ENCODE measurements at places on chromosomes 2 and 18.

- no peak for DNase-seq
These were observed 136.5 kb upstream of the NFATC1 start for GRCh38 chr18:79259218-79259617.

- no peak for DNase-seq
These were observed 264.0 kb upstream of the CXCR4 start for GRCh38 chr2:136381722-136382633.

GRCh38 chr2:9740382-9741073 lies 102.7 kb upstream of the TAF1B start:
- DNase-seq: peak; percentile 65

DNA sequence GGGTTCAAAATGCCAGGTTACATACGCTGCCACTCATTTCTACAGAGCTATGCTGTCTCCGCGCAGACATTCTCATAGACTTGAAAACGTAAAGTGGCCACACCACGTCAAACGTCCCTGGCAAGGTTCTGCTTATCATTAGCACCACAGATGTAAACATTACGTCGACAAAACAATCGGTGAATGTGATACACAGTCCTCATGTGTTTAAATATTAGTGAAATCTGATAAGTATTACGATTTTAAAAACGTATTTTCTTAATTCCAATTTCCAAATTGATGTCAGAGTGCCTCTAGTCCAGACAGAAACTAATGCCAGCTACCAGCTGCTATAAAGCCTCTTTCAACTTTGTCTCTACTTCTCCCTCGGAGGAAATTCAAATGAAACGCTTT lies 1.2 kb downstream of the STK17B start:
- DNase-seq: no peak

DNA sequence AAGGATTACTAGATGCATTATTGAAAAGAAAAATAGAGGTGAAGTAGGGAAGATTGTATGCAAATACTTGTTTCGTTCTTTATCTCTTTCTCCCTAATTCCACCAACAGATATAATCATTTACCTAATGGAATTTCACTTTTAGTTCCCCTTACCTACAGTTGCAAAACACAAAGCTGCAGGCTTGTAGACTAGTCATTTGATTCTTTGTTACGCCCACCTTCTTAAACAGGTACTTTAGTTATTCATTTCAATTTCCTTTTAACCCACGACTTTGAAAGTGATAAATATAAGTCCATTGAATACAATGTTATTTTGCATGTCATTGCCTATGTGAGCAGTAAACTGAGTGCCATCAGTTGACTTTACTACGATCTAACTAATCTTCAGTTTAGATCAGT lies 3.9 kb upstream of the HRH4 start:
- DNase-seq: no peak

DNA sequence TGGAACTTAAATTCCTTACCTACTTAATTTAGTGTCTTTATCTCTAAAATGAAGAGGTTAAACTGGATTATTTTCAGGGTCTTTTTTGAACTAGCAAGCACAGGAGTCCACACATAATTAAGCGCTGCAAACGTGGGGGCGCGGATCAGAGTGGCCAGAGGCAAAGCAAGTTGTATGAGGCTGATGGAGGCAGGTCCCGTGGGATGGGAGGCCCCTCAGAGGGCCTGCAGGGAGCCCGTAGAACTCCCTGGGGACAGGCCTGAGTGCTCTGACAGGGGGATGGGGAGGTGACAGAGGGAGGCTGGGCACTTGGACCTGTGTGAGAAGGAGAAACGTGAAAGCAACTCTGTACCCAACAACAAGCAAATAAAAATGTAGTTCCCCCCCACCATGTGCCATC lies 177.8 kb downstream of the ACKR3 start:
- DNase-seq: no peak

- no peak for DNase-seq
These were observed 6.0 kb upstream of the PRKD3 start for GRCh38 chr2:37330681-37331080.

DNA sequence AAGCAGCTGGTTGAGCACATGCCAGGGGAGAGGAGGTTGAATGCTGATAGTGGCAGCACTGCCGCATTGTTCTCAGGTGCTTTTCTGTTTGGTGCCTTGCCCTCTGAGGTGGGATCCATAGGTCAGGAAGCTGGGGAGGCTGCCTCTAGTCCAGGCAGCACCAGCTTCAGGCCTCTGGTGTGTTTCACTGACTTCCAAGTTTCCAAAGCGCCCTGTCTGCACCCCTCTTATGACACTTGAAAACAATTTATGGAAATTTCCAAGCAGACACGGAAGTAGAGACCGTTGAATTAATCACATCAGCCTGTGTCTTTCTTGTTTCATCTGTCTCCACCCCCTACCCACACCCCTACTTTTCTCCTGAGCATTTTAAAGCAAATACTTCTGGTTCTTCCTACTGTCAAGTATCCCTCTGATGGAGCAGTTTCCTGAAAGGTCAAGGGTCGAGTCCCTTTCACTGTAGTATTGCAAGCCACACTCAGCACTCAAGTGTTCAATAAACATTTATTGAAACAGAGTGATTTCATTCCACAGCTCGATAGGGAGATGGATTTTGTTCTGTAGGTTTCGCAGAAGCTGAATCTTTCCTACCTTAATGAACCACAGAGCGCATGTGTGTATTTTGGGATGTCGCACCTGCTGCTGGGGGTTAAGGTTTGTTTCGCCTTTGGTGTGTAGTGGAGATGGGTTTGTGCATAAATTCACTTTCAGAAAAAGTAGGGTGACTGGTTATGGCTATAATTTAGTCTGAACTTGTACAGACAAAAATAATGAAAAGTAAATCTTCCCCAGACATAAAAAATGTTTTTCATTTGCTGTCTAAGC lies 21.4 kb downstream of the DGKD start:
- no peak for DNase-seq

- DNase-seq: no peak
These were observed 159.4 kb downstream of the UBE2E3 start for GRCh38 chr2:181139831-181140230.

GRCh38 chr2:28274911-28275685 lies 117.6 kb upstream of the FOSL2 start:
- peak; percentile 47 for DNase-seq

- no peak for DNase-seq
These were observed 63.3 kb downstream of the MDH1 start for GRCh38 chr2:63651861-63652651.

DNA sequence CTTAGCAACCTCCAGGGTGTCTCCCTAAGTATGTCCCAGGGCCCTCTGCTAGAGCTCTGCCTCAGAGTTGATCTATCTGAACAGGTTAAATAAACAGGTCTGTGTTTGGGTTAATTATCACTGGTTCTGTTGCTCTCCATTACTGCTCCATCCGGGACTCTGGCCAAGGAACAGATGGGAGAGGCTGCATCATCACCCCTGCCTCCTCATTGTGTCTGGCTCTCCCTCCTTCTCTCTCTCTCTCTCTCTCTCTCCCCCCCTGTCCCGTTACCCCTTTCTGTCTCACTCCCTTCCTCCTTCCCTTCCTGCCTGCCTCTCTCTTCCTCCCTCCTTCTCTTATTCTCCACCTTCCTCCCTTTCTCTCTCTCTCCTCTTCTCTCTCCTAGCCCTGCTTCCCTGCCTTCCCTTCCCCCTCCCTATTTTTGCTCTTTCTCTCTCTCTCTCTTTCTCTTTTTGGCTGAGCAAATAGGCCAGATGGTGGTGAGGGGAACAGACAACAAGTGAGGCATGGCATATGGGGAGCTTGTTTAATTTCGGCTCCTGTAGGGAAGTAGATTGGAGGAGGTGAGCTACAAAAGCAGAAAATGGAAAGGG lies 62.1 kb downstream of the SETBP1 start:
- no peak for DNase-seq

GRCh38 chr2:207698301-207698700 lies 13.1 kb upstream of the CCNYL1 start:
- no peak for DNase-seq

DNA sequence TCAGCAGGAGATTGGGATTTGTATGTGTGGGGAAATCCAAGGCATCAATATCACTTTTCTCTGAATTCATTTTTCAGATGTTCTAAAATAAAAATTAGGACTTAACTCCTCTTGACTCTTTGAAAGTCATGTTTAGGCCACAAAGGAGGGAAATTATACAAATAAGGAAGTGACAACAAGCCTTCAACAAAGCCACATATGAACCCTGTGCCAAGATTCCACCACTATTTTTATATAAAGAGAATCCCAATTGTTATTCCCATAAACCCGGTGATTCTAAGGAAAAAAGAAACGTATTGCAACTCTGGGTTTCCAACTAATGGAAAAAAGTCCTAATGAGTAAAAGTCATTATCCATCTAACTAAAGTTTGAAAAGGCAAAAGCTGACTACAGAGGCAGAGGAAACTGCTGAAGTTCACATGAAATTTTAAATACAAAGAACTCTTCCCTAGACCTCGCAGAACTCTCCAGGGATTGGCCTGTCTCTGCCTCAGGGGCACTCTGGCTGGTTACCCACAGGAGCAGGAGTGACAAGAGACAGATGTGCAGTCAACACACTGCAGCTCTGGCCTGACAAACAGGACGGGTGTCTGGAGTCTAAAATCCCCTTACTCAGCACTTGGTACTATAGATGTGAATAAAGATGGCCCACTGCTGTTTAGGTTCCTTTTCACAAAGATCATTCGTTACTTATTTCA lies 11.5 kb downstream of the NPC1 start:
- no peak for DNase-seq

- DNase-seq: no peak
These were observed 198.5 kb downstream of the UBE2E3 start for GRCh38 chr2:181178823-181179412.

All from H54 (cell line).